Cerebellar cortex (tissue), 1 donor: ENCODE measurements at places on chromosomes 11 and 22.

GRCh38 chr11:44127130-44127529 lies 31.7 kb downstream of the EXT2 start:
- DNase-seq: no peak

- no peak for DNase-seq
Measured at GRCh38 chr22:46238541-46238940, 11.6 kb downstream of the CDPF1 start.

DNA sequence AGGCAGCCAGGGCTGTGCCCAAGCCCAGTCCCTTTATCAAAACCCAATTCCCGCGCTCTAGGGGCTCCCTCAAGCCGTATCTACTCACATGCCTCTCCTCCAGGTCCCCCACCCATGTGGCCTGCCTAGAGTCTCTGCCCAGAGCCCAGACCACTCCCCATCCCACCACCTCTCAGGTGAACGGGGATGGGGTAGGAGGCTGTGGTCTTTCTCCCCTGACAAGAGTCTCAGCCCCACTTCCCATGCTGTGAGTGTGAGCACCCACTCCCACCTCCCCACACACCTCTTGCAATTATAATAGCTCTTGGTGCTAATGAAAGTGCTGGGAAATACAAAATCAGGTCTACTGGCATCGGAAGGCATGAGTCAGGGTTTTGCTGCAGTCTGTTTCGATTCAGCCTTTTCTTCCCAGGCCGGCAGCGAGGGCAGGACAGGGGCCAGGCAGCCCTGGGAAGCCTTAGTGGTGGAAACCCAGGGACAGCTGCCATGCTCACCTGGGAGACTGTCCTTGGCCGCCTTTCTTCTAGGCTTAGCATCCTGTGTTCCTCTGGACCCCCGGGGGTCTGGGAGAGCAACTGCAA lies 16.7 kb upstream of the TMPRSS4 start:
- DNase-seq: peak; percentile 20

DNA sequence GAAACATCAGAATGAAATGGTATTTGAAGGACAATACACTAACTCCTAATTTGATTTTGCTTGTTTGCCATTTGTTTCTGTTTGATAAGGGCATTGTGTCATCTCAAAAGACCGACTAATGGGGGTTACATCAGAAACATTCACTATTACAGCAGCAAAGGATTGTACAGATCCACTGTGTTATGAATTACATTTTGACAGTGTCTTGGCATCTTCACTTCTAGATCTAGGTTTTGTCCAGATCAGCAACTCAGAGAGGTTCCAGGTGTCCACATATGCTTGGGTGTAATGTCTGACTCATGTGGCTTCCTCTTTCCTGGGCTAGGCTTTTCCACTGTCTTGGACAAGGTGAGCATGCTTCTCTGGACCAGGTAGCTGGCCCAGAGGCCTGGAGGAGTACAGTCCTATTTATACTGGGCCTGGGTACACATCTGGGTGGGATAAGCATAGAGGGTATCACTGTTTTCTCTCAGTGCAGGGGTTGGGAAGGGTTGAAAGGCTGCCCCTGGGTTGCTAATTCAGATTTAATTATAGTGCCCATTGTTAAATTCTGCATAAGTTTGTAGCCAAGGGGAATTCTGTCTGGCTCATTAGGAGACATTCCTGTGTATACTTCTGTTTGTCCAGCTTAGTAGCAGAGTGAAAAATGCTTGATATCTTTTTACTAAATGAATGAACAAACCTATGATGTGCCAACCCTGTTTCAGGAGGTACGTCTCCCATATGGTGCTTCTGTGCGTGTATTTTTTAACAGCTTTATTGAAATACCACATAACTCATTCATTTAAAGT lies 23.8 kb downstream of the DDI1 start:
- DNase-seq: no peak

- no peak for DNase-seq
Measured at GRCh38 chr11:65883786-65884715, 4.2 kb downstream of the FIBP start.

DNA sequence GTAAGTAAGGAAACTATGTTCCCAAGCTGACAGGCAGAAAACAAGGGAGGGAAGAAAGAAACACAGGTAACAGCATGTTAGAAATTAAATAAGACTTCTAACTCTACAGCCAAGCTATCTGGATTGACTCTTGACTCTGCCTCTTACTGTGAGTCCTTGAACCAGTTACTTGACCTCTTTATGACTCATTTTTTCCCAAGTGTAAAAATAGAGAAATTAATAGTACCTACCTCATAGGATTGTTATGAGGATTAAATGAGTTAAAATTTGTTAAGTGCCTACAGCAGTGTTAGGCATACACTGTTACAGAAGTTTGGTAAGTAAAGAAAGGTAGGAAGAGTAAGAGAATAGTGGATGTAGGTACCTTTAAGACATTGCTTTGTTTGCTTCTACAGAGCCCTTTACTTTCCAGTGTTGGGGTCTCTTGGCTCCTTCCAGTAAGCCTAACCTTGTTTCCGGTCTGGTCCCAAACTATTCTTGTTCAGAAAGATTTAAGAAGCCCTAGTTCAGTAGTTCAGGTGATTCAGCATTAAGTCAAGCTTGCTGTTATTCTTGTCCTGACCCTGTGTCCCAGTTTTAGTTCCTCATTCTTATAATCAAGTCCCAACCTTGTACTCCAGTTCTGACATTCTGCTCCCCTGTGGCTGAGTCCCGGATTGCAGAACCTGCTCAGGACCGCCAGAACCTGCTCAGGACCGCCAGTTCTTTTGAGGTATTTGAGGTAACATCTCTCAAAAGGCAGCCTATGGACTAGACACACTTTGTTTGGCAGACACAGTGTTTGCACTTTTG lies 963.4 kb upstream of the CCDC90B start:
- DNase-seq: no peak

- no peak for DNase-seq
Measured at GRCh38 chr11:119666061-119666460, 62.9 kb downstream of the NECTIN1 start.

- DNase-seq: no peak
Measured at GRCh38 chr22:46546466-46547178, 9.2 kb upstream of the CELSR1 start.

GRCh38 chr11:123434911-123435310 lies 4.8 kb downstream of the GRAMD1B start:
- peak; percentile 80 for DNase-seq

- peak; percentile 10 for DNase-seq
Measured at GRCh38 chr11:120168960-120169681, 31.2 kb upstream of the TRIM29 start.

- no peak for DNase-seq
Measured at GRCh38 chr11:20161230-20161918, 1.1 kb upstream of the DBX1 start.

- DNase-seq: peak; percentile 70
Measured at GRCh38 chr11:115385226-115385625, 119.0 kb downstream of the CADM1 start.

DNA sequence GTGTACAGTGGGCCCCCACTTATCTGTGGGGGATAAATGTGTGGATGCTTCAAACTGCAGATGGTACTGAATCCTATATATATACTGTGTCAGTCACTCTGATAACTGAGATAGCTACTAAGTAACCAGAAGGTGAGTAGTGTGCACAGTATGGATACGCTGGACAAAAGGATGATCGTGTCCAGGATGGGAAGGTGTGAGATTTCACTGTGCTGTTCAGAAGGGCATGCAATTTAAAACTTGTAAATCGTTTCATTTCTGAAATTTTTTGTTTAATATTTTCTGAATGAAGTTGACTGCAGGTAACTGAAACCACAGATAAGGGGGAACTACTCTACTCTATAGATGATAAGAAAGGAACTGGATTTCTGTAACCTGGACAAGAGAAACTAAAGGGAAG lies 52.1 kb upstream of the SESN3 start:
- DNase-seq: no peak

GRCh38 chr22:41300661-41301060 lies 664 bp upstream of the ZC3H7B start:
- DNase-seq: no peak

GRCh38 chr11:33310720-33311500 lies 53.7 kb downstream of the HIPK3 start:
- DNase-seq: no peak

GRCh38 chr11:67640021-67640757 lies 626 bp upstream of the TBX10 start:
- peak; percentile 44 for DNase-seq

- DNase-seq: no peak
Measured at GRCh38 chr11:1694846-1695547, 2.0 kb upstream of the KRTAP5-6 start.

DNA sequence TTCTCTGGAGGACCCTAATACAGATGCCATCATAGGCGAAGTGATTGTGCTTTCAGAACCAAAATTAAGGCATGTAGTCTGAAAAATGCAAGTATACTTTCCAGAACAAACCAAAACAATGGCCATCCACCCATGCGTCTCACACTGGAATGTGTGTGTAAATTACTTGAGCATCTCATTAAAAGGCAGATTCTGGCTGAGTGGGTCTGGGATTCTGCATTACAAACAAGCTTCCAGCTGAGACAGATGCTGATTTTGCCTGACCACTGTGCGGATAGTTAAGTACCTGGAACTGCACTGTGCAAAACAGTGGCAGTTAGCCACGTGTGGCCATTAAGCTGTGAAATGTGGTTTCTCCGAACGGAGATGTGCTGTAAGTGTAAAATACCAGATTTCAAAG lies 26.2 kb downstream of the RRP7A start:
- no peak for DNase-seq

GRCh38 chr11:83124636-83125424 lies 32.1 kb upstream of the PCF11 start:
- DNase-seq: no peak

DNA sequence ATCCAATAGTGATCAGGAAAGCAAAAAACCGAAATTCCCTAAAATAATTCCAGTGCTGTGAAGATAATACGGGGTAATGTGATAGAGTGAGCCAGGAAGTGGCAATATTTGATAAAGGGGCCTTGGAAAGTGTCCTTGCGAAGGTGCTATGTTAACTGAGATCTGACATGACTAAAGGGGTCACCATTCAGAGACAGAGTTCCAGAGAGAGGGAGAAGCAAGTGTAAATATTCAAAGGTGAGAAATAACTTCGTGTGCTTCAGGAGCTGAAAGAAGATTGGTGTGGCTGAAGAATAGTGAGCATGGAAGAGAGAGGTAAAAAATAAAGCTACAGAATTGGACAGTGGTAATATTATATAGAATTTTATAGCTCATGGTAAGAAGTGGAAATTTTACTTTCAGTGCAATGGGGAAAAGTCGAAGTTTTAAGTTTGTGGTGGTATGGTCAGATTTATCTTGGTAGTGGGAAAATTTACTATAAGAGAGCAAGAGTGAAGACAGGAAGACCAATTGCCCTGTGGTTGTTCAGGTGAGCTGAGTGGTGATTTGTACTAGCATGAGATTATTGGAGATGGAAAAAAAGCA lies 164.5 kb downstream of the JRKL start:
- DNase-seq: no peak

DNA sequence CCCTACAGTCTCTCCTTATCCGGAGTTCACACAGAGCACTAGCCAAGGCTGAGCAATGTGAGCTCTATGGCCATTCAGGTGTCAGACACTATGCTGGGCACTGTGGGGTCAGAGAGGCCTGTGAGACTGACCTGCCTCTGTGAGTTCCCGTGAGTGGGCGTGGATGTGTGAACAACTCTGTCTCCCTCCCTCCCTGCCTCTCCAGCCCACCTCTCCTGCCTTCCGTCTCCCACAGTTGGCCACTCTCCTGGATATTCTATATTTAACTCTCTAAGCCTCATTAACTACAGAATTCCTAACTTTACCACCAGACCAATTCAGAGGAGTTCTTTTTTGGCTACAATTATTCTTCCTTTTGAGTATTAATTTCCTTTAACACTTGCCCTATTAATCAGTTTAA lies 191.6 kb upstream of the NCAM1 start:
- DNase-seq: no peak

- peak; percentile 41 for DNase-seq
Measured at GRCh38 chr22:37894939-37895670, 11.0 kb upstream of the MICALL1 start.

DNA sequence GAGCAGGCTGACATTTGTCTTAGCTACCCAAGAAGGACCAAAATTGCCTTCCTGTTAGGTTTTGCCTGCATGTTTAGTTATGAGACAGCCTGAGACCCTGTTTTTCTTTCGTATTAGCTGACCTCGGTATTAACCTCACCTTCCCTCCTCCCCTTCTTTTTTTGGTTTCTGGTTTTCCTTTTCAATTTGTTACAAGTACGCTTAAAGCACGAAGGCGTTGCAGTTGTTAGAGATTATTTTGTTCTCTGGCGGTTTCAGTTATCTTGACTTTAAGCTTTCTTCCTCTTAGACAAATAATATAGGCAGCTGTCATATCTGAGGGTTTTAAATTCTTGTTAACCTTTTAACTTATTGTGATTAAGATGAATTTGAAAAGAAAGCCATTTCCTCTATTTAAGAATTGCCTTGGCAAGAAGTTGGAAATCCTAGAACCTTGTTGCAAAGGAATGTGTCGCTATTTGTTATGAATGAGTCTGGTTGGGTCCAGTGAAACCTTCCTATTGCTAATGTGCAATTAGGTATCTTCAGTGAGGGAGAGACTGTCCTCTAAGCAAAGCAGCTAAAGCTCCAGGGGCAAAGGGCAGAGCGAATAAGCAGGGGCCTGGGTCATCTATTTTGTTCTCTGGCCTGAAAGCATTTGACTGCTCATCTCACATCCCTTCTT lies 45.7 kb downstream of the PACS1 start:
- no peak for DNase-seq

GRCh38 chr11:117334896-117335295 lies 7.2 kb downstream of the CEP164 start:
- no peak for DNase-seq

- peak; percentile 71 for DNase-seq
Measured at GRCh38 chr22:39244496-39245129, at the start of gene PDGFB. PDGFB (minus strand) TSS chr22:39244982; CDS start chr22:39243963, 1,019 bp downstream.

GRCh38 chr22:44360668-44361381 lies 48.1 kb upstream of the SHISAL1 start:
- no peak for DNase-seq

DNA sequence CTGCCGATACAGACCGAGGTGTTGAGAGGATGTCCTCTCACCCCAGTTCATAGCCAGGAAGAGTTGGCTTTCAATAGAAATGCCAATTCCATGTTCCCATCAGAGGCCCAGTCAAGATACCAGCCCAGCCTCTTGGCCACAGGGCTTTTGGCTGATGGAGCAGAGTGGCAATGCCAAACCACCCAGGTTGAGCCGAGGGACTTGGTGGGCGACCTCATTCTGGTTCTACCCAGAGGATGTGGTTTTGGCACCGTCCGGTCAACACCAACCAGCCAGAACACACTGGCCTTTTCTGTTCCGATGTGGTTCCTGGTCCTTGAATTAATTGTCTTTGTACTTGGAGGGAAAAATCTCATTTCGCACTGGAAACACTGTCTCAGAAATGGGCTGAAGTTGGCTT lies 60.5 kb downstream of the COMMD9 start:
- no peak for DNase-seq
